Posterior vena cava (tissue), 2 donors: ENCODE measurements at places on chromosomes 2 and 18. TPM values are rescaled to one million over a fixed set of nuclear protein-coding genes. Genes with fewer than 3 reads are reported as not detected.

- DNase-seq: no peak
Measured at GRCh38 chr2:102111823-102112222, 30.7 kb upstream of the IL1R1 start.

DNA sequence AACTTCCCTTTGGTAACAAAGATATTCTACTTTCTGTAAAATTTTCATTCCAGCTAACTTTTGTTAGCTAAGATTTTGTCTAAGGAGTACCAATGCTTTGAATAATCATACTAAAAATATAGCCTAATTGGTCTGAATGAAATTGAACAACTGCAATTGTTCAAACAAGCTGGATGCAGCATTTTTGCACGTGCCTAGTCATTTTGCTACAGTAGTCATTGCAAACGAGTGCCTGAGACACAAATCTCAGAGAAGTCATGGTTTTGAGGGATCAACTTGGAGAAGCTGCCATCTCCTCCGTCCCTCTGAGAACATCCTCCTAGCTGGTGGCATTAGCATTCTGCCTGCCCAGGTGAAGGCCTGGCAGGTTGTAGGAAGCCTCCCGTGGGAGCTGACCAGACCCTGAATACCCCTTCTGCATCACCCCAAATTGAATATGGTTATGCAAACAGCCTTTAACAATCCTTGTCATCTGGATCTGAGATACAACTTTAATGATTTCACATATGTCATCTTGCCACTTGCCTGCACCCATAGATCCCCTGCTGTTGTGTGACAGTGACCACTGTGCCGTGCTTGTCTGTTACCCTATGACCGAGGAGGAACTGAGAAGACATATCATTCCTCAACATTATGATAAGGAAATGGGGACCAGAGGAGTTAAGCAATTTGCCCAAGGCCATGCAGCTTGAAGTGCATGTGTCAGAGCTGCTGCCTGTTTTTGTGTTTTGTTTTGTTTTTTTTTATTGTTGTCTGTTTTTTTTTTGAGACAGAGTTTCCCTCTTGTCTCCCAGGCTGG, 29.1 kb upstream of the MGAT4A start:
- DNase-seq: no peak

DNA sequence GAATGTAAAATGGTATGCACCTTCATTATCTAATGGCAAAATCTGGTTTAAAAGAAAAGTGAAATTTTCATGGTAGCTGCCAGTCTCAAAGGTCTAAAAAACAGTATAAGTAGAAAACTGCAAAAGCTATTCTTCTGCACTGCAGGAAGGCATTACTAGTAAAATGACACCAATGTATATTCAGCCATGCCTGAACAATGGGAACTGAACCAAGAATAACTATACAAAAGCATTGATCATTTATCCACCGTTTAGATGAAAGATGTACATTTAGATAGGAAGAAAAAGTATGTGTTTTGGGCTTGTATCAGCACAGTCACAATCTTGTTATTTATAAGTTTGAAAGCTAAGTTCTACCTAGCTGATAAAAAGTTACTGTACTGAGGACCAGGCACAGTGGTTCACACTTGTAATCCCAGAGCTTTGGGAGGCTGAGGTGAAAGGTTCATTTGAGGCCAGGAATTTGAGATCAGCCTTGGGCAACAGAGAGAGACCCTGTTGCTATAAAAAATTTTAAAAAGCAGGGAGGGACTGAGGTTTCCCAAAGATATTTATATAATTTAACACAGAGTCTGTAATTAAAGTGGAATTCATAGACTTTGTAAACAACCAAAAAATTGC, 163.1 kb upstream of the WDSUB1 start:
- no peak for DNase-seq

DNA sequence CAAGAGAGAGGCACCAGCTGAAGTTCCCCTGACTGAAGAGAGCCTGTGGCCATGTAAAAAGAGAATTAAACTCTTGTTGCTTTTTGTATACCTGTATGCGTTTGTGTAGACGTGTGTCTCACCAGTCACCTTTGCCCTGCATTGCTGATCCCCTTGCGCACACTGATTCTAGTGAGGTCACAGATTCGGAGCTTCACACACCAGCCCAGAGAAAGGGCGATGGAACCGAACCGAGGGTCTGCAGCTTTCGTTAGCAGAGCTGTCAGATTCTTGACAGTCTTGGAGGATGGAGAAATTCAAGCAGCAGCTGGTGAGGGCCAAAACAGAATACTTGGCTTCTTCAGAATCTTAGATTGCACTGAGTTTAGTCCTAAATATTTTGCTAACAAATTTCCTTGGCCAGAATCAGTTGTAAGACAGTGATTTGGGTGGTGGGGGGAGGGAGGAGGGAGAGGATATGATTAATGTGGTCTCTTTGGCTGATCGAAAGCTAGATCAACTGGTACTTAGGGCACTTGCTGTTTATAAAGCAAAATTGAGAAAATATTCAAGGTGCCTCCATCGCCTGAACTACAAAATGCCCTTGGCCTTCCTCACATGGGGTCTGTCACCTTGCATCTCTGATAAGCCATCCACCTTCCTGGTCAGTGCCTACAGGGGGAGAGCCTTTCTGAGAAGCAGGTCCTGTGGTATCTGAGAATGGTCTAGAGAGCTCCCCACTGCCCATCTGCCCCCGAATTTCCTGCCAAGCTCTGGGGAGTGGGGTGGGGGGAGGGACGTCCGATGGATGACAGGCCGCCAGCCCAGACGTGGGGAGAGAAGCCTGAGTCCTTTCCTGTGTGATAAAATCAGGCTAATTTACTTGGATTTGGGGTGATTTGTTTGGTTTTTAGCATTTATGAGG, 123.5 kb downstream of the CABLES1 start:
- DNase-seq: no peak

GRCh38 chr2:98483257-98483861, 38.7 kb downstream of the INPP4A start:
- DNase-seq: no peak

DNA sequence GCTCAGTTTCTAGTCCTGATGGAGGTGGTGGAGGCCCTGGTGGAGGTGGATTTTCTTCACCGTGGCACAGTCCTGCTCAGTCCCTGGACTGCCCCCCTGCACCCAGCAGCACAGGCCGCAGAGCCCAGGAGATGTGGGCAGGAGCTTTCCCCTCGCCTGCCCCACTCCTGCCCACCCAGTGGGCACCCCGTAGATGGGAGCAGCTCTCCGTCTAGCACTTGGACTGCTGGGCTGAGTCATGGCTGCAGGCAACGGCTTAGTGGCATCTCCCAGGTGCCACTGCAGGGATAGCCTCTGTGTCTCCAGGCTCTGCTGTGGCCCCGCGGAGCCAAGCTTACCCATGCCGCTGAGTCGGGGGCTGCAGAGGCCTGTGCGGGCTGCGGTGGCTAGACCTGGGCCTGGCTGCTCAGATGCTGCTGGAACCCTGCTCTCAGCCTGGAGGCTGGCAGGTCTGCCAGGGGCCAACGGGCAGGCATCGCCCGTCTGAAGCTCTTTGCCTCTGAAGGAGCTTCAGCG, 92.3 kb upstream of the CTDP1 start:
- peak; percentile 71 for DNase-seq

DNA sequence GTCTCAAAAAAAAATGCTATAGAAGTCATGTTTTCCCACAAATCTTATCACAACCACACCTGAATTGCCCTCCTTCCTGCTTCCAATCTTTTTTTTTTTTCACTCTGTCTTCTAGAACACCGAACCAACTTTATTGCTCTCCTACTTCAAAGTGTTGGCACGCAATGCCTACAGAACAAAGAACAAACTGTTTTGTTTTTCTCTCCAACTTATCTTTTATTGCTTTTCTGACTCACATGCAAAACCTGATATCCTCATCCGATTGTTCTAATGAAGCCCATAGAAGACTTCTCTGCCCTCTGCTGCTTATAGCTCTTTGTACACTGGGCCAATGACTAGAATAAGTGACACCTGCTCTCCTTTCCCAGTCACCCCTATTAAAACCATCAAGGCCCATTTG, 602.8 kb downstream of the EPHA4 start:
- DNase-seq: no peak

DNA sequence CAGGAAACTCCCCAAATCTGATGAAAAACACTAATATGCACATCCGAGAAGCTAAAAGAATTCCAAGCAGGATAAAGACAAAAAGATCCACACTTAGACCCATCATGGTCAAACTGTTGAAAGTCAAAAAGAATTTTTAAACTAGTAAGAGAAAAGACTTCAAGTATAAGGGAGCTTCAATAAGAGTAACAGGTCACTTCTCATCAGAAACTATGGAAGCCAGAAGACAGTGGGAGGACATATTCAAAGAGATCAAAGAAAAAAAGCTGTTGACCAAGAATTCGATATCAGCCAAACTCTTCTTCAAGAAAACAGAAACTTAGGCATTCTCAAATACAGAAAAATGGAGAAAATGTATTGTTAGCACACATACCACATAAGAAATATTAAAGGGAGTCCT, 50.4 kb downstream of the ZC3H8 start:
- DNase-seq: no peak

DNA sequence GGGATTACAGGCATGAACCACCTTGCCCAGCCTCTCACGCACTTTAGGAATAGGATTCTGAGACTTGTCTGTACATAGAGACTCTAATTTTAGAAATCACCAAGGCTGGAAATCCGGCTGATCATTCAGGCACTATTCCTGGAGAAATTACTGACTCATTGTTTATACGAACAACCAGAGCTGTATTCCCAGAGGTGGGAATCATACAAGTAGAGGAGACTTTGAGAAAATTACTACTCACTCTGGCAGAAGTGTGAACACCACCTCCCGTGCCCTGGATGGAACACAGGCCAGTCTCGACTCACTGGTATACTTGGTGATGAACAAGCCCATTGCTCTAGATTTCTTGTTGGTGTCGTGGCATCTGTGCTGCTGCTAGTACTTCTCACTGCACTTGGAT, 5.8 kb upstream of the ADNP2 start:
- peak; percentile 79 for DNase-seq

DNA sequence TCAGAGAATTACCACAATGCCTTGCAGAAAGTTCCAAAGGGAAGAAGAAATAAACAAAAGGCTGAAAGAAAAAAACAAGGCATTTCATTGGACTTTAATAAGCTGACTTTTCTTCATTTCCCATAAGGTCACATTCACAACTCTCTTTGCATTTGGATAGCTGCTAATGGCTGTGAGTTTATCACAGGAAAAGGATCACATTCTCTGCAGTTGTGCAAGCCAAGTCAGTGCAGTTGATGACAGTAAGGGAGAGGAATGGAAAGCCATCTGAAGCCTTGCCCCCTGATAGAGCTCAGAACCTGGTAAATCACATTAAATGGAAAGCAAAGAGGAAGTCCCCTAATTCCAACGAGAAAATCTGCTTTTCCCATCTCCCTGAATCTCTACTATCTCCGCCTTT, 950.6 kb downstream of the CNTNAP5 start:
- no peak for DNase-seq

DNA sequence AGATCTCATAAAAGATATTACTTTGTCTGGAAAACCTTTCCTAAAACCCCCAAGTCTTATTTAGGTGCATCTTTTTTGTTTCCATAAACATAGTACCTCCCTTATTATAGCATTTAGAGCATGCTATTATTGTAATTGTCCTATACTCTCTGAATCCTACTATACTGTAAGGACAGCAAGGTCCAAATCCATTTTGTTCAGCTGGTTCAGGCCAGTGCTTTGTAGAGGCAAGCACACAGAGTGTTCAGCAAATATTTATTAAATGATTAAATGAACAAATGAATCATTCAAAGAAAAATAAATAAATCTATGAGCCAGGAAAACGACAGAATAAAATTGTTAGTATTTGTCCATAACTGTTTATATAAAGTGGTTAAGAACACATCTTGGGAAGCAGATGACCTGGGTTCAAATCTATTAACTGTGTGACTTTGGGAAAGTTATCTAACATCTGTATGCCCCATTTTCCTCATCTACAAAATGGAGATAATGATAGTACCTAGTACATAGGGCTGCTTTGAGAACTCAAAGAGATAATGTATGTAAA, 86.0 kb downstream of the COL3A1 start:
- DNase-seq: no peak

- peak; percentile 80 for DNase-seq
Measured at GRCh38 chr2:120520929-120521912, 175.3 kb downstream of the INHBB start.

- no peak for DNase-seq
Measured at GRCh38 chr2:109139865-109140396, 10.9 kb downstream of the SH3RF3 start.

DNA sequence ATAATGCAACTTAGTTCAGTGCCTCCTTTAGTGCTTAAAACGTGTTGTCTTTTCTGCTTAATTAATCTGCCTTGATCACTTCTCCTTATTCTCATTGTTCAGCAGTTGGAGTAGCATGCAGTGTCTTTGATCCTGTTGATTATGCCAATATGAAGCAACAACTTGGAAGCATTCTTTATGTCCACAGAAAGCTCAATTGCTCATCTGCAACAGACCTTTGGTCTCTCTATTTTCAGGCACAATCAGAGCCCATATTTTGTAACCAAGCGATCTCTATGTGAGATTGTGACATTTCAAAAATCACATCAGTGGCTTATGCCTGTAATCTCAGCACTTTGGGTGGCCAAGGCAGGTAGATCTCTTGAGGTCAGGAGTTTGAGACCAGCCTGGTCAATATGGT, 217.3 kb downstream of the NYAP2 start:
- no peak for DNase-seq

DNA sequence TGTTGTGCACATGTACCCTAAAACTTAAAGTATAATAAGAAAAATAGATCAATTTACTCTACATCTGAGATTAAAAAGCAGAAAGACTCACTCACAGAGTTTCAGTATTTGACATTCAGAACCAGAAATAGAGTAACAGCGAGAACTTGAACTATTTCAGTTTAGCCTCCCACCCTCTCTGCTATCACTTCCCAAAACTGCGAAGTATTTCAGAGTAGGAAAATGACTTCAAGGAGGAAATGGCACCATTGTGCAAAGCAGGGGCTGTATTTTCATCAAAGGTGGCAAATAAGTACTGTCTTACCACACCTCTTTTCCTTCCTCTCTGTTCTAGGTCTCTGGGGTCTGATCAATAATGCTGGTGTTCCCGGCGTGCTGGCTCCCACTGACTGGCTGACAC, 13.6 kb downstream of the DHRS9 start:
- no peak for DNase-seq

The NMUR1 gene
- 5.3 TPM for total RNA-seq

The PID1 gene
- 33.8 TPM for total RNA-seq

The UCN gene
- 0.95 TPM for total RNA-seq

The IL36A gene
- not detected for total RNA-seq

The SLC19A3 gene
- 2.3 TPM for total RNA-seq

The ABCB11 gene
- not detected for total RNA-seq

The ANKRD30B gene
- total RNA-seq: not detected

The TBR1 gene
- total RNA-seq: not detected

The GRB14 gene
- 8.0 TPM for total RNA-seq

The CKAP2L gene
- 0.24 TPM for total RNA-seq

The PDCD1 gene
- 0.38 TPM for total RNA-seq

The PSTPIP2 gene
- 8.9 TPM for total RNA-seq

The PLB1 gene
- 9.5 TPM for total RNA-seq

The KCNJ13 gene
- total RNA-seq: not detected

The ORC4 gene
- total RNA-seq: 36.4 TPM

The HYCC2 gene
- 21.5 TPM for total RNA-seq

The AQP12A gene
- total RNA-seq: not detected

The CYS1 gene
- 3.0 TPM for total RNA-seq

The ATF2 gene
- 53.4 TPM for total RNA-seq

The BMP10 gene
- not detected for total RNA-seq

The APOB gene
- total RNA-seq: 1.9 TPM
